ENCODE measurements at places on chromosomes 6 and 20.

- DNase-seq = no peak
Measured at GRCh38 chr6:33339193-33339592, 21.6 kb upstream of the ZBTB22 start.

DNA sequence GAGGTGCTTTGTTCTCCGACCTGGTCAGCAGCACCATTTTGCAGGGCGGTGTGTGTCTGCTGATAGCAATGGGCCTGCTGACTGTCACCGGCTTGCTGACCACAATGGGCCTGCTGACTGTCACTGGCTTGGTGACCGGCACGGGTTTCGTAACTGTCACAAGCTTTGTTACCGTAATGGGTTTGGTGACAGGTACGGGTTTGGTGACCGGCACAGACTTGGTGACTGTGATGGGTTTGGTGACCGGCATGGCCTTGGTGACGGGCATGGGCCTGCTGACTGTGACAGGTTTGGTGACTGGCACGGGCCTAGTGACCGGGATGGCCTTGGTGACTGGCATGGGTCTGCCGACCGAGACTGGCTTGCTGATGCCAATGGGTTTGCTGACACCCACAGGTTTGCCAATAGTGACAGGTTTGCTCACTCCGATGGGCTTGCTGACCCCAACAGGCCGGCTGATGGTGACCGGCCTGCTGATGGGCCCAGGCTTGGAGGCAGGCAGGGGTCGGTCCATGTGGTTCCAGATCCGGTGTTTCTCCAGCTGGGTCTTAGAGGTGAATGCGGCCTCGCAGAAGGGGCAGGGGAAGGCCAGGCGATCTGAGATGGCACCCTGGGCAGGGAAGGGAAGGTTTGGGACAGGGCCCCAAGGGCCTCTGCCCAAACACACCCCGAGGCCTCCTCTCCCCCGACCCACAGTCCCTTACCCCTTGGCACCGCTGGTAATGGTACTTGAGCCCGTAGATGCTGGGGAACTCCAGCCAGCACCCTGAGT is 3.4 kb downstream of the ZNF512B start:
- DNase-seq = no peak

GRCh38 chr6:151524059-151524458 is 30.2 kb downstream of the CCDC170 start:
- no peak for DNase-seq

GRCh38 chr6:149683256-149683859 is 34.5 kb downstream of the LATS1 start:
- no peak for DNase-seq

GRCh38 chr6:40343877-40344565 is 243.1 kb downstream of the LRFN2 start:
- DNase-seq = no peak

DNA sequence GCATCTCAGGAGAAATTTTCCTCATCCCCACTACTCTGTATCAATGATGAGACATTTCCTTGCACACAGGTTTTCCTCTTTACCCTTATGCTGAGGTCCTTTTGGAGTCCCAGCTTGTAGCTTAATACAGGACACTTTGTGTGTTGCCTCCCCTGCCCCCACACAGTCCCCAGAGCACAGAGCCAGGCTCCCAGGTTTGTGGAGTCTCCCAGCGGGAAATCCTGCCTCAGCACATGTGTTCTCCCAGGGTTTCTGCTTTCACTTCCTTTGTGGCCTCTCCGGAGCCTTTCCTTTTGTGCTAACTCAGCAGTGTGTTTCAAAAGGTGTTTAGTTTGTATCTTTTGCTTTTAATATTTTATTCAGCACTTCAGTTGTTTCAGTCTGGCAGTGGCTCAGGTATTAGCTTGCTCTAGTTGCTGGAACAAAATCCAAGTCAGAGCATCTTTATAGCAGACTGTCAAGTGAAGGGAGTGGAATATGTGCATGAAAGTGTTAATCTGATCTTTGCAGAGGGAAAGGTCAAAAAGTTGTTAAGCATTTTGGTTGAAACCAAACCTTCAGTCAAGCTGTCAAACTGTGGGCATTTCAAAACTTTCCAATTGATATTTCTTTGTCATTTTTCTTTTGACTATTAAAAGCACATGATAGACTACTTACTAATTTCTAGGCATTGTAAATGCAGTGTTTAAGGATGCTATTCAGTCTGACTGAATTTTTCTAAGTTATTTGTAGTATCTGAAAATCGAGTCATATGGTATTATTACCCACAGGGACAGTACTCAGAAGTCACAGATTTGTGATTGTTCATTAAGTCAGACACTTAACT is 8.6 kb downstream of the SNX9 start:
- DNase-seq = no peak

DNA sequence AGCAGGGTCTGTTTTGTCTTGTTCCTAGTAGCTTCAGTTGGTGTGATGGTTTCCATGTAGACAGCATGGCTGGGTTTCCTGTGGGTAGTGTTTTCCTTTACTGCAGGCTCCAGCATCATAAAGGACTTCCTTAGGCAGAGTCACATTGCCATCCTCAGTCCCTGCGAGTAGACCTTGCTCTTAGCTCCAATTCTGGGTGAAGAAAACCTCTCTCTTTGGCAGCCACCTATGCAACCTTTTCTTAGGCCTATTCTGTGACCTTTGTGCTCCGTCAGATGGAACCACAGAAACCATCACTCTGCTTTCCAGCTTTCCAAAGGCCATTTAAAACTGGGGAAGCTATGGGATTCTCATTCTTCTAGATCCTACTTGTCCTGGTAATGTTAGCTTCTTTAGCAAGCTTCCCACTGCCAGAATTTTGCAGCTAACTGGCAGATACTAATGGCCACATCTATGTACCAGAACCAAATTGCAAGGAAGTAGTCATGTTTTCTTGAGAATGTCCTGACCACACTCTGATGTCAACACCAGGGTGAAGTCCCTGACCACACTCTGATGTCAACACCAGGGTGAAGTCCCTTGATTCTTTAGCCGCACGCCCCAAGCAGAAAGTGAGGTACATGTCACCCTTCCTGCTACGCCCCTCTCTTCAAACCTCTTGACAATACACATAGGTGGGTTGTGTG is 646.6 kb upstream of the HS3ST5 start:
- no peak for DNase-seq

DNA sequence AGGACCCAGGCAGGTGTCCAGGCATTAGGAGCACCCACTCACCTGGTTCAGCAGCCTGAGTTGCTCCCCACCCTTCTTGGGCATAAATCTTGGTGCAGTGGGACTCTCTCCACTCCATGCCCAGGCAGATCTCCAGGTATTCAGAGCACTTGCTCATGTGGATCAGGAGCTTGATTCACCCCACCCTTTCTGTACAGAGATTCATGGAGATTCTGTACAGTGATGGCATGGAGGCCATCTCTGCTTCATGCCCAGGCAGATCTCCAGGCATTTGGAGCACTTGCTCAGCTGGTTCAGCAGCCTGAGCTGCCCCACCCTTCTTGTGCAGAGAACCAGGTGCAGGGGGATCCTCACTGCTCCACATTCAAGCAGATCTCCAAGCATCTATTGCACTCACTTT is 44.1 kb downstream of the BEND6 start:
- DNase-seq = no peak

DNA sequence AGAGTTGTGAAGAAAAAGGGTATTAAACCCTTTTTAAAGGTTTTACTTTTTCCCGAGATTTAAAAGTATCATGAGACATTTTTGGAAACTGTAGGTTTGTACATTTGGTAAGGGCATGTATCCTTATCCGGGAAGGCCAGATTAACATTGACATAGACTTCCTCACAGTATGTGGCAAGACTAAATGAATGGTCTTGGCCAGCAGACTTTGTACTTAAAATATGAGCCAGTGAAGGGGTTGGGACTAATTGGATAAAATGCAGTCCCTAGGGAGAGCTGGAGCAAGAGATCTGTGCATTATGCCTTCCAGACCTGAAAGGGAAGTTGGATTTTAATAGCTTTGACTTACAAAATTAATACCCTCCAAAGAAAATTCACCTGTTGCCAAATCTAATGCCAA is 60.4 kb upstream of the CCN2 start:
- no peak for DNase-seq

DNA sequence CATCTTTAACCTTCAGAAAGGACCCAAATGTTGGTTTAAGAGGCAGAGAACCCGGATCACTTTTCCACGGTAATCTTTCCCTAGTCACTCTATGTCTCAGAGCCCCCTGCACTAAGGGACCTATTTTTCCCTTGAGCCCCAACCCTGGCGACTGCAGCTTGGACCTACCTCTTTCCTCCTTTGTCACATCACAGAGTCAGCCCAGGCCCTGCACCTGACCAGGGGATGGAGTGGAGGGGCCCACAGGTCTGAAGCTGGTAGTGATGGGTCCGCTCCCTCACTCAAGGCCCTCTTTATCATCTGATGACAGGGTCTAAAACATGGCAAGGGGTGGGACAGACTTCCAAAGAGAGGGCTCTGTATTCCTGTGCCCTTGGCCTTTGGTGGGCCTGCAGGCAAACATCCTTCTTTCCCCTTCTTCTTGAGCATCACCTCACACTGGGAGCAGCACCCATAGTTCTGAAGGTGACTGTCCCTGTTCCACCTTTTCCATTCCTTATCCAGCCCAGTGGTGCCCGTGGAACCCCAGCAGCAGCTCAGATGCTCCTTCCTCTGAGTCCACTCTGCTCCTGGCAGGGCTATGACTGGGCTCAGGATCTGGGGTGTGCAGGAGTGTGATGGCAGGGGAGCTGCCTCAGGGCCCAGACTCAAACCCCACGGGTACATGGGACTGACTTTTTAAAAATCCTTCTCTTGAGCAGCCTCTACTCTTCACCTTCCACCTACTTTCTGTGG is 6.3 kb downstream of the RAET1L start:
- no peak for DNase-seq

- DNase-seq = no peak
Measured at GRCh38 chr6:134703206-134703605, 246.7 kb downstream of the ALDH8A1 start.

DNA sequence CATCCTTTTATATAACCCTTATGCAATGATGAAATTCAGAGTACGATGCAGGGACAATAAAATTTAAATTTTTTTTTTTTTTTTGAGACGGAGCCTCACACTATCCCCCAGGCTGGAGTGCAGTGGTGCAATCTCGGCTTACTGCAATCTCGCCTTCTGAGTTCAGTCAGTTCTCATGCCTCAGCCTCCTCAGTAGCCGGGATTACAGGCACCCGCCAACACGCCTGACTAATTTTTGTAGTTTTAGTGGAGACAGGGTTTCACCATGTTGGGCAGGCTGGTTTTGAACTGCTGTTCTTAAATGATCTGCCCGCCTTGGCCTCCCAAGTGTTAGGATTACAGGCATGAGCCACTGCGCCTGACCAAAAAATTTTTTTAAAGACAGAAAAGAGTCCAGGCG is 15.2 kb downstream of the MTO1 start:
- DNase-seq = no peak

- no peak for DNase-seq
Measured at GRCh38 chr6:89793586-89793985, 26.0 kb downstream of the MDN1 start.

GRCh38 chr20:14148042-14148441 is 152.7 kb downstream of the MACROD2 start:
- no peak for DNase-seq

DNA sequence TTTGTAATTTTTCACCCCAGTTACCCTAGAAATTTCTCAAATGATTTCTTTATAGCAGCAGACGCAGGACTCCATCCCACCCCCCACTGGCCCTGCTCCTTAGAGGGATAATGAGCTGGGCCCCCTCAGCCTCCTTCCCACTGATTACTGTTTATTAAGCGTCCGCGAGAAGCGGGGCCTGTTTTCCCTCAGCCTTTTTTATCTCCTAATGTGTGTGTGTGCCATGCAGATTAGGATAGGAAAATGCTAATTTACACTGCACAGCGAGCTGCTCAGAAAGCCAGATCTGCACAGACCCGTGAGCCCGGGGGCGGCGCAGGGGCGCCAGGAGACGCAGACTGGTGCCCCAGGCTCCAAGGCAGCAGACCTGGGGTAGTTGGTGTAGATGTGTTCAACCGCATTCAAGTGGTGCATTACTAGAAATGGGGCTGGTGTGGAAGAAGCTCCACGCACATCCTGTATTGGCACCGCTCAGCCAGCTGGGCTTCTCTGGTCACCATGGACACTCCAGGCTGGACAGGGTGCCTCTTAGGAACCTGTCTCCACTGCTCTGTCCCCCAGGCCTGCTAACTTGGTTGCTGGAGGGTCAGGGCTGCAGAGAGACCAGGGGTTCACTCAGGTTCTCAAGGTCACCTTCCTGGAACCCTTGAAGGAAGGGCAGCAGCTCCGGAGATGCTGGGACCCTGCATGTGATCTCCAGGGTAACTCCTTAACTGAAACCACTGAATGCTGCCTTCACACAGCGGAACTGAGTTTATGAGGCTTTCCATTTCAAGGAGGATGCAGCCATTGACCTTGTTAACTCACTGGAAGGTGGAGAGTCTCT is 256.3 kb downstream of the ERMARD start:
- DNase-seq = no peak

DNA sequence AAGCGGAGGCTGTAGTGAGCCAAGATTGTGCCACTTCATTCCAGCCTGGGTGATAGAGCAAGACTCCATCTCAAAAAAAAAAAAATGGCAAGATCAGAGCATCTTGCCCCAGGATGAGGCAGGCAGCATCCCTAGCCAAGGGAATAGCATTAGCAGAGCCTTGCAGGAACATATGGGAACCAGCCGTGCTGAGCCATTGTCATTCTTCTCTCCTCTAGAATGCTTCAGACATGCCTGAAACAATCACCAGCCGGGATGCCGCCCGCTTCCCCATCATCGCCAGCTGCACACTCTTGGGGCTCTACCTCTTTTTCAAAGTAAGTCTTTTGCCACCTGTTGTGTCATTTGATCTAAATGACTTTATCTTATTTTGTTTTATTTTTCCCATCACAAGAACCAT is 13.0 kb downstream of the HM13 start:
- DNase-seq = no peak

DNA sequence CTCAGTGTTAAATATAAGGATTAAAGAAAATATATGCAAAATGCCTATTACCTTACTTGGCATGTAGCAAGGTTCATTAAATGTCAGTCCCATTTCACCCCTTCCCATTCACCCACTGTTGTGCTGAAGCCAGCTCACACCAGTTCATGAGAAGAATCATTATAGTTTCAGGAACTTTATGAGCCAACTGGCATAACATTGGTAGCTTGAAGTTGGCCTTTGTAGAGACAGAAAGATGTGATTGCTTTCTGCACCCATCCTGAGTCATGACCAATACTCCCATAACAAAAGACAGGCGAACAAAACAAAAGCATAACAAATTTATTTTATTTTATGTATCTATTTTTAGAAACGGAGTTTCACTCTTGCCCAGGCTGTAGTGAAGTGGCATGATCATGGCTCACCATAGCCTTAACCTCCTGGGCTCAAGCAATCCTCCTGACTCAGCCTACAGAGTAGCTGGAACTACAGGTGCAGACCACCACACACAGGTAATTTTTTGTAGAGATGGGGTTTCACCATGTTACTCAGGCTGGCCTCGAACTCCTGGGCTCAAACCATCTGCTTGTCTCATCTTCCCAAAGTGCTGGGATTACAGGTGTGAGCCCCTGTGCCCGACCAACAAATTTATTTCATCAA is 17.6 kb upstream of the IER3 start:
- no peak for DNase-seq

- DNase-seq = no peak
Measured at GRCh38 chr20:44644667-44645131, 6.8 kb downstream of the ADA start.
